ENCODE measurements at places on chromosomes 12 and 14. TPM values are rescaled to one million over a fixed set of nuclear protein-coding genes. Genes with fewer than 3 reads are reported as not detected.

TGM1 gene
- 1.2 TPM for total RNA-seq

PIGH gene
- total RNA-seq: 18.8 TPM

LRRC10 gene
- not detected for total RNA-seq

TMPRSS12 gene
- not detected for total RNA-seq

NPFF gene
- not detected for total RNA-seq

All from A549 treated with CpdA at 1 μM for 4 hours (cell line).